Stimulated activated CD8-positive, alpha-beta memory T cell treated with anti-CD3 and anti-CD28 coated beads, Interleukin-2, amount 100 ng/mL, for 1 hour (primary cell): ENCODE measurements at places on chromosomes 11 and 22.

DNA sequence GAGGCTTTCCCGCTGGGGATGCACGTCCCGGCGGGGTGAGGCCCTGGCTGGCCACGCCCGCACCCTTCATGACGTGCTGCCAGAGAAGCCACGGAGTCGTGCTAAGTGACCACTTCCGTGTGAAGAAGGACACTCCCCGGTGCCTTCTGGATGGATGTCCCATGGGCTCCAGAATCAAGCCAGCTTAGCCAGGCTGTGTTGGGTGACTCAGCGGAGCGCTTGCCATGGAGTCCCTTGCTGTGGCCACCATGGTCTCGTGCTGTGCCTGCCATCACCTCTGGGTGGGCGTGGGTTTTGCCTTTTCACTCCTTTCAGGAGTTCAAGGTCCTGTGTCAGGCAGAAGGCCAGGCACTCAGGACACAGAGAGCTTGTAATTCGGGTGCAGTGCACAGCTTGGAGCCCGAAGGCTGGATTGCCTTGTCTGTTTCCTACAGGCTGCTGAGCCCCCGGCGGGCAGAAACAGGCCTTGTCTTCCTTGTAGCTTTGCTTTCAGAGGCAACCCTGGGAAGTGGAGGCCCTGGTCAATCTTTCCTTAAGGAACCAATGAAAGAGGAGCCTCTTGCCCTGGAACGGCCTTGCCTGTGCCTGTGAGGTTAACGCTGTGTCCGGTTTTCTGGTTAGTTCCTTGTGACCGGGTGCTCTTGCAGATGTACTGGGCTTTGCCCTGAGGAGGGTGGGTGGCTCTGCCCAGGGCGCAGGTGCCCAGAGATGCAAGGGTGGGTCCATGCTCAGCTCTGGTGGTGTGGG is 268.6 kb downstream of the TBC1D22A start:
- DNase-seq, result no peak

DNA sequence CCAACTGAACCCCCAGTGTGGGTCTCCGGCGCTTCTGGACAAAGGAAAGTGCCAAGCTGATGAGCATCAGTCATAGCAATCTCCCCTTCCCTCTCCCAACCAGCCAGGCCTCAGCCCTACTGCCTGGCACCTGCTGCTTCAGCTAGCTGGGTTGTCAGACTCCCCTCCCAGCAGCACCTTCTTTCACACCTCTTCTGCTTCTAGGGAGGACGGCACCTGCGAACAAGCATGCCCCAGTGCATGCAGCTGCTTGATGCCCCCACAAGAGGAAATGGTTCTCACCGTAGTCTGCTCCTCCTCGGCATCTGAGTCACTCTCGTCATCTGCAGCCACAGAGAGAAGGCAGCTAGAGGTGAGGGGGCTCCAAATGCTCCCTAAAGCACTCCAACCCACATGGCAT is 25.4 kb downstream of the THOC5 start:
- DNase-seq, result no peak

- DNase-seq, result no peak
These were observed 150.8 kb upstream of the MTMR2 start for GRCh38 chr11:96074551-96075310.

- no peak for DNase-seq
These were observed 16.0 kb downstream of the RRP8 start for GRCh38 chr11:6587360-6587953.
